ENCODE measurements at places on chromosomes 16 and 17. TPM values are rescaled to one million over a fixed set of nuclear protein-coding genes. Genes with fewer than 3 reads are reported as not detected.

Gene CETP
- total RNA-seq = not detected

Gene KRTAP3-3
- total RNA-seq = not detected

Gene RNF167
- total RNA-seq = 54.3 TPM

Gene SRL
- 1.5 TPM for total RNA-seq

Gene LPCAT2
- total RNA-seq = 11.3 TPM

Gene RABEP2
- total RNA-seq = 44.7 TPM

Gene FADS6
- 1.5 TPM for total RNA-seq

Gene SPNS3
- not detected for total RNA-seq

Gene JPH3
- total RNA-seq = 2.0 TPM

Gene MPO
- total RNA-seq = not detected

Gene ARHGDIG
- total RNA-seq = not detected

Gene GDPD3
- 6.9 TPM for total RNA-seq

Gene RNF112
- total RNA-seq = 1.5 TPM

Gene CBFA2T3
- total RNA-seq = 2.7 TPM

All from vagina (tissue), 2 donors.